ENCODE measurements at places on chromosomes 11 and 22.

DNA sequence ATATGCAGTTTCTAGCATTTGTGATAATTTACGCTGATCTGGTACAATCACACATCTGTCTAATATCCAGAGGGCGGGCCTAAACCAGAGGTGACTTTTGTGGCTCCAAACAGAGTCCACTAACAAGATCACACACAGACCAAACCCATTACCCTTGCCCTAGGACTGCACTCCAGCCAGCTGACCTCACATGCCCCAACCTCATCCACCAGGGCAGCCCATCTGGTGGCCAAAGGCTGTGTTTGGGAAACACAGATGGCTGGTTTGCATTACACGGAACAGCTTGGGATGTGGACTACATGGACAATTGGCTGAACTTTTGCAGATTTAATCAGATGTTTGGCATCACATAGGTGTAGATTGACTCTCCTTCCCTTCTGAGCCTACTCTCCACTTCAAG is 228.2 kb downstream of the GRIK4 start:
- no peak for DNase-seq

DNA sequence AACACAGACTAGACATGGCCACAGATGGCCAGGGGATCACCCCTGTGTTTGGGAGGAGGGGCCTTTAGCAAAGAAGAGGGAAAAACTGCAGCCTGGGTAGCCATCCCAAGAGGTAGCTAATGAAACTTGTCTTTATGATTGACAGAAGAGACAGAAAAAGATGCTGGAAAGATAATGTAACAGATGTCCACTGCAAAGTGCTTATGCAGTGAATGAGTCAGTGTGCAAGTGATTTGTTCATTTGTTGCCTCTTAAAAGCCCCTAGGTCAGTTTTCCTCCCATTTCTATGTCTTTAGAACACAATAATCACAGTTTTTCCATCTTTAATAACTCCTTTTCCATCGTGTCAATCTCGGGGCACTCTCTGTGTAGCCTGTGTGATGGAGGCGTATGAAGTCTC is 57.2 kb downstream of the INSC start:
- no peak for DNase-seq

- DNase-seq, result no peak
Measured at GRCh38 chr22:33600595-33600994, 319.7 kb downstream of the LARGE1 start.

GRCh38 chr11:31645747-31646146 is 136.2 kb downstream of the ELP4 start:
- DNase-seq, result peak; percentile 46

GRCh38 chr11:45371251-45372115 is 85.3 kb upstream of the SYT13 start:
- peak; percentile 92 for DNase-seq

- peak; percentile 58 for DNase-seq
Measured at GRCh38 chr22:46250783-46251125, 661 bp upstream of the CDPF1 start.

GRCh38 chr22:44403166-44403565 is 90.4 kb upstream of the SHISAL1 start:
- no peak for DNase-seq
